ENCODE measurements at places on chromosomes 2 and 18.

DNA sequence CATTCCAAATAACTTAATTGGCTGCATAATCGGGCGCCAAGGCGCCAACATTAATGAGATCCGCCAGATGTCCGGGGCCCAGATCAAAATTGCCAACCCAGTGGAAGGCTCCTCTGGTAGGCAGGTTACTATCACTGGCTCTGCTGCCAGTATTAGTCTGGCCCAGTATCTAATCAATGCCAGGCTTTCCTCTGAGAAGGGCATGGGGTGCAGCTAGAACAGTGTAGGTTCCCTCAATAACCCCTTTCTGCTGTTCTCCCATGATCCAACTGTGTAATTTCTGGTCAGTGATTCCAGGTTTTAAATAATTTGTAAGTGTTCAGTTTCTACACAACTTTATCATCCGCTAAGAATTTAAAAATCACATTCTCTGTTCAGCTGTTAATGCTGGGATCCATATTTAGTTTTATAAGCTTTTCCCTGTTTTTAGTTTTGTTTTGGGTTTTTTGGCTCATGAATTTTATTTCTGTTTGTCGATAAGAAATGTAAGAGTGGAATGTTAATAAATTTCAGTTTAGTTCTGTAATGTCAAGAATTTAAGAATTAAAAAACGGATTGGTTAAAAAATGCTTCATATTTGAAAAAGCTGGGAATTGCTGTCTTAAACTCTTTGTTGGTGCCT lies 1.4 kb downstream of the PCBP1 start:
- DNase-seq, result no peak

DNA sequence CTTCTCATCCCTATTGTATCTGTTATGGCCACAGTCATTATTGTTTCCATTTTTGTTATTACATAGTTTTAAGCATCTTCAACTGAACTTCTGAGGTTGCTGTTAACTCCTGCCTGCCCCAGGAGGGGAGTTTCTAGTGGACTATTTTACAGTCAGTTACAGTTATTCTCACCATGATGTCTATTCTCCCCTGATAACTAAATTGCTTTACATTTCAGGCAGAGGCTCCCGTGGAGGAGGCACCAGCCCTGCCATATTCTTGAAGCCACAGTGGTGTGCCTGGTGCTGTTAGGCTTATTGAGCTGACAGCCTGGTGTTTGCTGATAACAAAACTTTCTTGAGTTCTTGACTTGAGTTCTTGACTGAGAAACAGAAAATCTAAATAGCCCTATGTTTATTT lies 256.4 kb downstream of the TFCP2L1 start:
- DNase-seq, result no peak

GRCh38 chr2:1446301-1446700 lies 33.0 kb downstream of the TPO start:
- DNase-seq, result no peak

- DNase-seq, result no peak
Observed at GRCh38 chr2:119464981-119465380, 33.3 kb downstream of the TMEM37 start.

GRCh38 chr2:75100011-75100800 lies 99.1 kb downstream of the TACR1 start:
- DNase-seq, result peak; percentile 23

- DNase-seq, result no peak
Observed at GRCh38 chr2:200309296-200310049, 3.0 kb downstream of the SPATS2L start.

GRCh38 chr2:27962006-27962405 lies 71.5 kb downstream of the BABAM2 start:
- no peak for DNase-seq

DNA sequence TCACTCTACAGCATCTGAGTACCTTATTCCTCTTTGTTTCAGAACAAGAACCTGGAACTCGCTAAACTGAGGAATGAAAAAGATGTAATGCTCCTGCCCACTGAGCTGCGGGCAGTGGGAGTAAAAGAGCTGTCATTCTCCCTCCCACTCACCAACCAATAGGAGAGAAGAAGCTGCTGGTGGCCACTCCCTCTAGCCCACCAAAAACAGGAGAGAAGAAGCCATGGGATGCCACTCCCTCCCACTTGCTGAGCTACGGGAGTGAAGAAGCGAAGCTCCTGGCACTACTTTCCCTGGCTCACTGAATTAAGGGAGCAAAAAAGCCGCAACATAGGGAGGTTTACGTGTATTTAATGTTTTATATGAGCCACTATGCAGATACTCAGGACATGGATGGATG lies 53.7 kb downstream of the RIT2 start:
- no peak for DNase-seq

- no peak for DNase-seq
Observed at GRCh38 chr2:136055929-136056688, 61.8 kb downstream of the CXCR4 start.

- no peak for DNase-seq
Observed at GRCh38 chr18:79523736-79524180, 128.0 kb downstream of the NFATC1 start.

- DNase-seq, result no peak
Observed at GRCh38 chr2:211085056-211085680, 528.8 kb downstream of the CPS1 start.

- no peak for DNase-seq
Observed at GRCh38 chr2:202169131-202169530, 69.3 kb downstream of the SUMO1 start.

DNA sequence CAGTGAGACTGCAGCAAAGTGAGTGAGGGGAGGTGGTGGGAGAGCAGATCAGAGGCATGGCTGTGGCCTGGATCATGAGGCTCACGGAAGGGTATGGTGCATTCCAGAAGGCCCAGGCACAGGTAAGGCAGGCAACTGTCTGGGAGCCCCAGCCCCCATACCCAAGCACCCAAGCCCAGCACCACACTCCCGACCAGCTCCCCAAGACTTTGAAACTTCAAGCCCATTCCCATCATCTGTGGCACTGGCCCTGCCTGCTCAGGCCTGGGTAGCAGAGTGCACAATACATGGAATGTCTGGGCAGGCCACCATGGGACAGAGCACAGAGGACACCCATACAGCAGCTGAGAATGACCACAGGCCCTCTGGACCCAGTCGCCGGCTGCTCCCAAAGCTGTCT lies 202.6 kb upstream of the ARL4C start:
- no peak for DNase-seq

DNA sequence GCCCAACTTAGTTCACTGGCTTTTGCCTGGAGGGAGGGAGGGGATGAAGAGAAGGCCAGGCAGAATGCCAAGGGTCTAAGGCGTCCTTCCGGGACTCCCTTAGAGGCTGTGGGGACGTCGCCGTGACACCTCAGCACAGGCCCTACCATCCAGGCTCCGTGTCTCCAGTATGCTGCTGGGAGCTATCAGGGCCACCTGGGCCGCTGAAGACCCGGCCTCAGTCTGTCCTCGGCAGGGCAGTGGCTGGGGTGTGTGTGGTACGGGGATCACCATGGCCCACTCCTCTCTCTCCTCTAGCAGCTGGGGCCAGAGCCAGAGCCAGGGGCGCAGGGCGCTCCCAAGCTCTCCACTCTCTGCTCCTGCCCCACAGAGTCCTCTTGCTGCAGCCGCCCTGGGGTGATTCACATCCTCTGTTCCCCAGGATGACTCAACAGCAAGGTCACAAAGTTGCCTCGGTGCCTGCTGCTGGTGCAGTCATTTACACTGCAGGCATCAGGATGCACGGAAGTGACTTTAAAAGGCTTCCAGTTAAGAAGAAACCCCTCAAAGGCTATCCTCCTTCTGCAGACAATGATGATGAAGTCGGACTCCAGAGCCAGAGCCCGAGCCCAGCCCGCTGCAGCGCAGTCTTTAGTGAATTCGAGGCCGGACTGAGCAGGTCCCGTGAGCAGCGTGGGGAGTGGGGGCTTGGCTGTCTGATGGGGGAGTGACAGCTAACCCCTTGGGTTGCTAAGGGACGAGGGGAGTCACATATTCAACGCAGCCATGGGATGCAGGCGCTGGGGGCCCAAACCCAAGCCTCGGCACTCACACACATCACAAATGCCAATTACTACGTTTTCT lies 31.9 kb downstream of the SNORC start:
- peak; percentile 44 for DNase-seq

- DNase-seq, result no peak
Observed at GRCh38 chr2:28202719-28203118, 189.9 kb upstream of the FOSL2 start.

DNA sequence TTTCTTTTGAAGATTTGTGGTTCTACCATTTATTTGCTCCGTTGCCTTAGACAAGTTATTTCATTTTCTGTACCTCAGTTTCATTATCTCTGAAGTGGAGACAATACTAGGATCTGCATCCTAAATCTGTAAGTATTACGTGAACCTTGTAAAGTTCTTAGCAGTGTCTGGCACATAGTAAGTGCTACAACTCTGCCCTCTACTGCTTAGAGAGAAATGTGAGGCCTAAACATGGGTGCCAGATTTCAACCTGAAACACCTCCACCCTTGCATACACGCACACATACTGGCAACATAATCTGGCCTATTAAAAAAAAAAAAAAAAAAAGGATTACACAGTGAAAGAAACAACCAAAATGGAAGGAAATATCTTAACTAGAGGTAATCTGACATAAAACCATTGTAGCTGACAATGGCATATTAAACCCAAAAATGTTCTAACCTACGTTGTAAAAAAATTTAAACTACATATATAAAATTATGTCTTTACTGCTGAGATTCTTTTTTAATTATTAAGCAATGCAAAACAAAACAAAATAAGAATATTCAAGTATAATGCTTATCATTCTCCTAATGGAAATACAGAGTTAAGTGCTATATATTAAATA lies 132.6 kb downstream of the MAP2 start:
- no peak for DNase-seq

- no peak for DNase-seq
Observed at GRCh38 chr2:131322209-131322608, 41.8 kb downstream of the RAB6D start.

DNA sequence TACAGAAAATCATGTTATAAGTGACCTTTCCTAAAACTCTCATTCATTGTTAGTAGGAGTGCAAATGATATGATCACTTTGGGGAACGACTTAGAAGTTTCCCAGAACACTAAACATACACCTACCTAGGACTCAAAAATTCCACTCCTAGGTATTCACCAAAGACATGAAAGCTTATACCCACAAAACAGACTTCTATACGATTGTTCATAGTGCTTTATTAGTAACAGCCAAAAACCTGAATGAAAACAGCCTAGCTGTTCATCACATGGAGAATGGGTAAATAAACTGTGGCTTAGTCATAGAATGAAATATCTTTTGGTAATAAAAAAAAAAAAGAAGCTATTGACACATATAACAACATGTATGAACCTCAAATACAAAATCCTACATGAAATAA lies 8.8 kb downstream of the NOL10 start:
- DNase-seq, result no peak

DNA sequence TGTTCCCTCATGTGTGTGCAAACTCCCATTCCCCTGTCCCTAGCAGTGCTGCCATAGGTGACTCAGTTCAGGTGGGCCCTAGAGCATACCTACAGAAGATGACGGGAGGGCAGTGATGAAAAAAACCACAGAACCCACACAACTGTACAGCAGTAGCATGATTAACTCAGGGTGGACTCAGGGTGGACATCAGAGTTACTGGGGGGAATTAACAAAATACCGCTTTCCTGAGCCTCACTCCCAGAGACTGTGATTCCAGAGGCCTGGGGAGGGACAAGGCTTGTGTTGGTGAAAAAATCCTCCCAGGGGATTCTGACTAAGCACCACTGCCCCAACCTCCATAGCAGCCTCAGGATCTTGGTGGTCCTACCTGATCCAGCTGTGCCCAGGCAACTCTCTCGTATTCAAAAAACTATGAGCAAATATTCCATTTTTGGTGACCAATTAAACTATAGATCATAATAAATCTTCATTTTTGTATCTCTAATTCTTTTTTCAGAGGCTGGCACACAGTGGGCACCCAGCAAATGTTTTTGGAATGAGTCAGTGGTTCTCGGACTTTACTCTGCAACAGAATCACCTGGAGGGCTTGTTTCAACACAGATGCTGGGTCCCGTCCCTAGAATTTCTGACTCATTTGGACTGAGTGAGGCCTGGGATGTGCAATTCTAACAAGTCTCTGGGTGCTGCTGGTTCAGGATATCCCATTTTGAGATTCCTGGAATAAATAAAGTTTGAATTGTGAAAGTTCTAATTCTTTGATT lies 84.1 kb upstream of the NABP1 start:
- DNase-seq, result no peak

- no peak for DNase-seq
Observed at GRCh38 chr18:44636241-44636640, 44.4 kb upstream of the SETBP1 start.

DNA sequence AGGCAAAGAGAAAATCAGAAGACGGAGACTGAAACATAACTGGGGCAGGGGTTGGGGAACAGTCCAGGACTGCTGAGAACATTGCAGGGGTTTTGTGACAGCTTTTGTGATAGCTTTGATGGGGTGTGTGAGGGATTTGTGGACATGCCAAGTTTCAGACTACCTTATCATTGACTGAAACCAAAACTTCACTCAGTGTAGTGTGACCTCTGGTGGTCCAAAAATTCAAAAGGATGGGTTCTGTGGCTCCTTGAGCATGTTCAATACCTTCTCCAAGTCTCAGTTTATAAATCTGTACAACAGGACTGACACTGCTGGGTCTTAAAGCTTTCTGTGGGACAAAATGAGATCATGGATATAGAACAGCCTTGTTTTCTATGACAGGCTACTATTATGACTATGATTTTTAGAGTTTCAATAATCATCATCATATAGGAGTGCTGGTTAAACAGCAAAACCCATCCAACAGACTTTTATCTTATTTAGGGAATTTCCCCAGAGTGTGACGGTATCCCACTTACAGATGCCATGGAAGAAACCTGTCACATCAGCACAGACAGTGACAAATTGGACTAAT lies 259.2 kb upstream of the SLC14A2 start:
- no peak for DNase-seq

DNA sequence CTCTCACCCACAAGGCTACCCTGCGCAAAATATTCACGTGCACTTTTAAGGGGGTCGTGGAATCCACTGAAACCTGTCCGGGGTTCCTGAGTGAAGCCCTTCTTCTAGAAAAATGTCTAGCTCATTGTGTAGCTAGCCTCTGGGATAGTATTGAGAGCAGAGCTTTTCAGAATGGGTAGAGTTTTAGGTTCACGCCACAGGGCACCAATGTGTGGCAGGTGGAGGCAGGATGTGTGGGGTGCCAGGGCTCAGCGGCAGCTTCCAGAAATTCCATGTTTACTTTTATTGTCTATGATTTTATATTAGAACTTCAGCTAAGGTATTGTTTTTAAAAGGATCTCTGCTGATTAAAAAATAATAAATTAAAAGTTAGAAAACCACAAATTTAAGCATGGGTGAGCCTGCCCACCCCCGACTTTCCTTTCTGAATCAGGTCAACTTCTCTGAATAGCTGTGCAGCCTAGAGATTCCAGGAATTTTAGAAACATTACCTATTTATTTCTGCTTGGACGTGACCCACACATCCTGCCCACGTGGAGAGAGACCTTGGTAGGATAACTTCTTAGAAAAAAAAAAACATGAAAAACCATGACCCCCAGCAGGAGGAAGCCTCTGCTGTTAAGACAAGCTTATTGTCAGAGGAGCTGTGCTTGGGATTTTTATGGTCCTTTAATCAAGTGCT lies 163.7 kb downstream of the CTIF start:
- no peak for DNase-seq

GRCh38 chr18:4352746-4353551 lies 102.2 kb downstream of the DLGAP1 start:
- DNase-seq, result no peak
